GM23248 (cell line): ENCODE measurements at places on chromosomes 11 and 22.
A peak's percentile ranks its signal among the peaks of the same experiment; 100 is the strongest.

- DNase-seq = no peak
These were observed at the start of gene HBE1 for GRCh38 chr11:5269715-5270147. HBE1 (minus strand) TSS chr11:5269945; CDS start chr11:5269890, 55 bp downstream.

DNA sequence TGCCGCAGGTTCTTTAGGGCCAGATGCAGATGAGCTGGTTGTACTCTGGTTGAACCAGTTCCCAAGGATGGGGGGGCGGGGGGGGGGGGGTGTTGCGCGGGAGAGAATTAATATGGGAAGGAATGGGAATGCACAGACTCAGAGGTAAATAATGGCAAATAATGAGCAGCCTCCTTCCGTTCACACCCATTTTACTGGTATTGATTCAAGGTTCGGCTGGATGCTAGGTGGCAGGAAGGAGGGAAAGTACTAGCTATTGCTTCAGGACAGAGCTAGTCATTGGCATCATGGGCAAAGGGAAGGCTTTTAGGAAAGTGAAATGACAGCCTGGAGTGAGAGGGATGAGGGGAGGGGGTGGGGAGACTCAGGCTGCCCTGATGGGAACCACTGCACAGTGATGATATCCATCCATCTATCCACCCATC lies at the start of gene VSTM5:
TSS of gene VSTM5 (minus strand) at position 25 of the 425 bp plus-strand sequence. CDS start 116 bp downstream, outside the sequence.
- no peak for DNase-seq

- DNase-seq = no peak
These were observed 15.0 kb upstream of the CYP2R1 start for GRCh38 chr11:14906993-14907392.

DNA sequence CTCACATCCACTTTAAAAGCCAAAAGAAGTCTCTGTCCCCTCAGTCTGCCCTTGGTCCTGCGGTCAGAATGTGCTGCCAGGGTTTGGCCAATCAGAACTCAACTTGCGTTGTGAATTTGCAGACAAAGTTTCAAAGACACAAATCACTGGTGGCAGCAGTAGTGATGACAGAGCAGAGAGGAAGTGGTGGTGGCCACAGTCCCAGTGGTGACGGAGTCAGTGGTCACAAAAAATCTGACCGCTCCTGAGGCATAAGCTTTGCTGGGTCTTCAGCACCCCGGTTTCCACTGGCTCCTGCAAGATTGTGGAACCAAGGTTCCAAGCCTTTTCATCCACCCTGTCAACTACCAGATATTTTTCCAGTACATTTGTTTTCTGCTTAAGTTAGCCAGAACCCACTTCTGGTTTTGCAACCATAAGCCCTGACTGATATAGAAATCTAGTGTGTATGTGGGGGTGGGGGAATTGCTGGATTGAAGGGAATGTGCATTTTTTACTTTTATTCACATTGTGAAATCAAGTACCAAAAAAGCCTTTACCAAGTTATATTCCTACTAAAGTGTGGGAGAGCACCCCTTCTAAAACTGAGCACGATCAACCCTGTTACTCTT lies 112.3 kb downstream of the TMPRSS5 start:
- DNase-seq = peak; percentile 37
